ENCODE measurements at places on chromosomes 2 and 18.

- no peak for DNase-seq
These were observed 7.9 kb downstream of the CROCC2 start for GRCh38 chr2:240913810-240914644.

DNA sequence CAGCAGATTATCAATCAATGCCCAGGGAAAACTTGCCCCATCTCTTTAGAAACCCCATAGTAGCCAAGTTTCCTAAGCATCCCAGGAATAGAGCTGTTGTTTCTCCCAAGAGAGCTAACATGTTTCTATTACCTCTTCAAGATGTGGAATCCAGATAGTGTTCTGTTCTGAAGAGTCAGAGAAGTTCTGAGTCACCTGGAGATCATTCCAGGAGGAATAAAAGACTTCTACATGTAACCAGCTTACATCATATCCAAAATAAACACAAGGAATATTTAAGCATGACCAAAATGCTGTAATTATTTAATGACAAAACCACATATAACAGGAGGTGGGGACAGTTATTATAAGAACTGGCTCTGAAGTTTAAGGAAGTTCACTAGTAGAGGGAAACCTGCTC lies 51.0 kb upstream of the GORASP2 start:
- DNase-seq: no peak

DNA sequence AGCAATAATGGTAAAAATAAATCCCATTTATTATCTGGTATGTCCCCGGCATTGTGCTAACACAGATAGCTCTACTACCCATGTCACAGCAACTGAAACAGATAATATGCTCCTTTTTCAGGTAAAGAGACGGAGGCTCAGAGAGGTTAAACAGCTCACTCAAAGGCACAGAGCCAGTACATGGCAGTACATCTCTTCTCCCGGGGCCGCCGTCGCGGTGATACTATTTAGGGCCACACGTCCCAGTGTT lies 693 bp upstream of the PDK1 start:
- no peak for DNase-seq

DNA sequence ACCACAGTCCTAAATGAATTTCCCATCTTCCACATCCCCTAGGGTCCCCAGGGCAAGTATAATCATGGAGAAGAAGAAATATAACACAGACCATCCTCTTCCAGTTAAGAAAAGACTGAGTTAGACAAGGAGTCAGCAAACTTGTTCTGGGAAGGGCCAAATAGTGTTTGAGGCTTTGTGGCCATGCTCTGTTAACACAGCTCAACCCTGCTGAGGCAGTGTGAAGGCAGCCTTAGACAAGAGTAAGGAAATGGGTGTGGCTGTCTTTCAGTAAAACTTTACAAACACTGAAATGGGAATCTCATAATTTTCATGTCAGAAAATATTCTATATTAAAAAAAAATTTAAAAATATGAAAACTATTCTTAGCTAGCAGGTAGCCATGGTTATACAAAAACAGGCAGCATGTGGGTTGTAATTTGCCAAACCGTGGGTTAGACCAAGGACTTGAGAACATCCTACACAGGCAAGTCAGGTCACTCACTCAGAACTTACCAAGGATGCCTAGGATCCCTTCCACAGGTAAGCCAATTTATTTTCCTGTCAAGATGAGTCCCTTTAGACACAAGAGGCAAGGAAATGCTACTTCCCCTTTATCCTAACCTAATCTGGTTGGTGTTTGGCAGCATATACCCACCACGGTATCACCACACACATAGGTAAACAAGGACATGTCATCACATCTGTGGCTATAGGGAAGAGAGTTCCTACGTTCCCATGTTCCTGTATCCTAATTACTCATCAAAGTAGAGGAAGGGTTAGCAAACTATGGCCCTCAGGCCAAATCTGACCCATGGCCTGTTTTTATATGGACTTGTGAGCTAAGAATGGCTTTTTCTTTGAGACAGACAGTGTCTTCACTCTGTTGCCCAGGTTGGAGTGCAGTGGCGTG lies 31.9 kb downstream of the C2orf74 start:
- DNase-seq: no peak

GRCh38 chr2:26078939-26079338 lies 45.1 kb downstream of the RAB10 start:
- no peak for DNase-seq

DNA sequence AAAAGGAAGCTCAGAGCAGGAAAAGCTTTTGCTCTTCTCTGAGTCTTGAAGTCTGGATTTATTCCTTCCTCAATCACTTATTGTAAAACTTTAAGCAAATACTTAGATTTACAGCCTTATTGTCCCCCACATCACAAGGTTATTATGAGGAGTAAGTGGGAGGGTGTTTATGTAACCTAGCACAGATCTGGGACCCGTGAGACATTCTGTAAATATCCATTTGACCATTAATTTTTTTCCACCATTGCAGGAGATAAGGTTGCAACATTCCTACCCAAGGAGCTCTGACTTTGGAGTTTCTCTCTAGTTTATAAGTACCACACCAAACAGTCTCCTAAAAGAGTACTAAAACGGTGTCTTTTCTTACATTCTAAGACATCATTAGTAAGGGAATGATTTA lies 52.1 kb upstream of the CTIF start:
- DNase-seq: no peak

- no peak for DNase-seq
These were observed 120.8 kb downstream of the OSBPL6 start for GRCh38 chr2:178315078-178315477.

All from iPS DF 6.9 (cell line).